ENCODE measurements at places on chromosomes 6 and 20.

GRCh38 chr20:34385464-34385863 is 22.4 kb downstream of the ITCH start:
- no peak for DNase-seq

- DNase-seq, result no peak
Measured at GRCh38 chr6:143970456-143971218, 37.4 kb downstream of the PLAGL1 start.

GRCh38 chr6:24117021-24117420 is 9.0 kb upstream of the NRSN1 start:
- DNase-seq, result no peak

- no peak for DNase-seq
Measured at GRCh38 chr6:27492631-27493190, 19.8 kb upstream of the ZNF184 start.

DNA sequence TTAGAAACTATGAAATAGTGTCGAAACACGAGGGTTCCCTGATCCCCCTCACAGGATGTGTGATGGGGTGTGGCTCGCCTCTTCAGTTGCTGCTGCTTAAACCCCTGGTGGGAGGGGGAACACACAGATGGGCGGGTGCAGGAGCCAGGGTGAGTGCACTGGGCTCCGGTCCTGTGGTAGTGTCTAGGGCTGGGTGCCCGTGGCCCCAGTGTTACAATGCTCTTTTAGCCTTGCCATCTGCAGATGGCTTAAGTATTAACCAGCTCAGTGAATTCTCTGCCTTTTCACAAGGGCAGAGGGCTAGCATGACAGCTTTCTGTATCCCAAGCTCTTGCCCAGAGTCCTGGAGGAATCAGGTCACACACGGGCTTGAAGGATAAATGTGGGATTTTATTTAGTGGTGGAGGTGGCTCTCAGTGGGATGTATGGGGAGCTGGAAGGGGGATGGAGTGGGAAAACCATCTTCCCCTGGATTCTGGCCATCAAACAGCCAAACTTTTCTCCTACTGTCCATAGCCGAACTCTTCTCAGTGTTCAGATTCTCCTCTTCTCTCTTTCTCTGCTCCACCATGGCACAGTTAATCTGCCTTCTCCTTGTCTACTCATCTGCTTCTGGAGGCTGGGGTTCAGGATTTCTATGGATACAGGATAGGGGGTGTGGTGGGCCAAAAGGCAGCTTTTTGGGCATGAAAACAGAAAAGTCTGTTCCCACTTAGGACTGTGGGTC is 659.0 kb downstream of the EPM2A start:
- no peak for DNase-seq

Data from activated naive CD8-positive, alpha-beta T cell treated with anti-CD3 and anti-CD28 coated beads for 36 hours (primary cell).